Cardiac muscle cell (in vitro differentiated cells and primary cell): ENCODE measurements at places on chromosomes 1 and 21.

GRCh38 chr1:185821612-185822385, 87.6 kb downstream of the HMCN1 start:
- DNase-seq = no peak

DNA sequence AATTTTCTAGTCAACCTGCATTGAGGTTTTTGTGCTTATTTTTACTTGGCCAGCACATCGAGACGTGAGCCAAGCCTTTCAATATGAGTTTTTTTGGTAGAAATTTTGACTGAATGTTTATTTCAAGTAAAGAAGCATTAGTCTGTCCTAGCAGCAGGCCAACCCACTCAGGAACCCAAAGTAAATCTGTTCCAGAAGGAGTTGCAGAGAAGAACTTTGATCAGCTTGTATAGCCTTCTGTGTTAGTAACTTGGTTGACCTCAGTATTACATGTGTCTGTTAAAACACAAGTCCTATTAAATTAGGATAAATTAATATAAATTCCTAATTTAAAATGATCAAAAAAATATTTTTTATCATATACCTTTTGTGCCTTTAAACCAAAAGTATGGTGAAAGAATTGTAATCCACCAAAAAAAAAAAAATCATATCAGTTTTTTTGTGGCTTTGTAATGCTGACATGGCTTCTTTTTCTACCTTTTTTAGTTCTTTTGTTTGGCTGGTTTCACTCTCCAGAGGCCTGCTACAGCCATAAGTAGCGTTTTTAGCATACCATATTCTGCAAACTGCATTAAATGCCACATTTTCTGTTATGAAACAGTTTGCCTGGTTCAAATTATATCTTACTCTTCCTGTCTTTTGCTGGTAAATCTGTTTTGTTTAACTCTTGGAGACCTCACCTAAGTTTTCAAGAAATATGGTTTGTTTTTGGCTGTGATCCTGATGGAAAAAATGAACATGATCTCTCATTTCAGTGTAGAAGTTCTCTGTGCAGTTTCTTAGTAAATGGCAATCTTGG, 39.5 kb downstream of the ATF6 start:
- DNase-seq = peak; percentile 19

DNA sequence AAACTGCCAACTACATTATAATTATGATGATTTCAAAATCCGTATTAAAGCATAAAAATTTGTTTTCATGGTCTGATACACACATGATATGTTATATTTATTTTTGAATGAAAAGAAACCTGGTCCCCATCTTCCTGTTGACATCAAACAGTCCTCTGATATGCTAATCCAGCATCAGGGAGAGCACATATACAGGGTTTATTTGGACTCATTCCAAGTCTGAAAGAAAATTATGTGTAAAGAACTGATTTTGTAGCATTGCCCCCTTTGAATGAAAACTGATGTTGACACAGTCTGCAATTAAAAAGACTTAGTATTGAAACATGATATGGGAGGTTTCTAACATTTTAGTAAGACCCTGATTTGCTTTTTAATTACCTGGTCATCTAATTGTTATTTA, 119.4 kb downstream of the NEK7 start:
- no peak for DNase-seq

DNA sequence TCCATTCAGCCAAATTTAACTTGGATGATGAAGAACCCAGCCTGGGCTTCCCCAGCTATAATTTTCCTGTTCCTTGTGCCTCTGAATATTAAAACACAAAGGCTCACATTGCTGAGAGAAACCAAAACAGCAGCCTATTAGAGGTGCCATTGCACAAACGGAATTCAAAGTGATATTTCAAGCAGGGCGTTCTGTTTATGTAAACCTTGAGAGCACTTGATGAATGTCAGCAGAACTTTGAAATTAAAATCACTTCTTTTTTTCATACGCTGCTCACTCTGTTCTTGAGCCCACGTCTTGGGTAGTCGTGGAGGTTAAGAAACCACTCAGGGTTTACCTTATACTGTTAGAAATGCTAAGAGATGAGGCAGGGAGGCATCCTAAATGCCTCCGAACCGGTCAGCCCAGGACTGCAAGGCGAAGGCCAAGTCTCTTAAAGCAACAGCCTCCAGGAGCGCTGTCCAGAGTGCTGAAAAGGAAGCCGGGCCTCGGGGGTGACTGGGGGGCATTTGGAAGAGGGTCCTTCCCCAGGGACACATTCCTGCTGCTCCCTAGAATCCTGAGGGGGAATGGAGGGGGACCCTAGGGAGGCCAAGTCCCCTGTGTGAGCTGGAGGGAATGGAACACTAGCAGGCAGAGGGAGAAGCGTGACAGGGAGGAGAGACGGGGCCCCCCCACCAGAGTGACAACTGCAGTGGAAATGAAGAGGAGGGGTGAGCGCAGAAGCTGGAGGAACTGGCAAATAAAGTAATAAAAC, 154.8 kb upstream of the VAMP3 start:
- peak; percentile 90 for DNase-seq

DNA sequence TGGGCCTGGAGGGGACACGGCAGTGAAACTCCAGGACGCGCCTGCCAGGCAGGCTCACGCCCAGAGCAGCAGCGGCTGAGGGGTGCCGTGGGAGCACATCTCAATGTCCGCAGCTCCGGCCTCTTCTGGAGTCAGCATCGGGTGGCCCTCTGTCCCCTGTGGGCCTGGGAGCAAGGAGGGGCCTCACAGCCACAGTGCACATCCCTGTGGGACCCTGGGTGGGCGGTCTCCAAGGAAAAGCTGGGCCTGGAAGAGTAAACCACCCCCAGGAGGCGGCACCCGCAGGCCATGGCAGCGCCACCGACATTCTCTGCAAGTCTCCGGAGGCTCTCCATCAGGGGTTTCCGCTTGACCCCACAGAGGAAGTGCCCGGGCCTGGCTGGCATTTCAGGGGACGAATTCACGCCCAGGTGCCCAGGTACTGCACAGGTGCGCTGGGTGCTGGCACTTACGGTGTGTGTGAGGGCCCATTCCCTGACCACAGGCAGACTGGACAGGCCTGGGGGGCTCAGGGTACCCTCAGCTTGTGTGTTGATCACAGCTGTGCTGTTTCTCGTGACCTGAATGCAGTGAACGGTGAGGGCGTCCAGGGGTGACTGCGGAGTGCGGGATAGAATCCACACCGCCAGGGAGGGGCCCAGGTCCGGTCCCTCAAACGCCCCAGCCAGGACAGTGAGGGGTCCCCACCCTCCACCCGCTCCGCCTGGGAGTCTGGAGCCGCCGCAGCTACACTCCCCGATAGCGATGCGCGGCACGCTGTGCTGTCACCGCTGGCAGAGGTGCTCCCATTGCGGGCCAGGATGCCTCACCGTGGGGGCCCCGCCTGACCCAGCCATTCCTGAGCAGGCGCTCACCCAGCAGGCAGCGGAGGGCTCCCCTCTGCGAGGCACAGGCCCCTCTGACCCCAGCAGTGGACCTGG, 16.6 kb upstream of the RNF223 start:
- no peak for DNase-seq

GRCh38 chr1:35657851-35658250, 16.5 kb upstream of the PSMB2 start:
- DNase-seq = no peak

DNA sequence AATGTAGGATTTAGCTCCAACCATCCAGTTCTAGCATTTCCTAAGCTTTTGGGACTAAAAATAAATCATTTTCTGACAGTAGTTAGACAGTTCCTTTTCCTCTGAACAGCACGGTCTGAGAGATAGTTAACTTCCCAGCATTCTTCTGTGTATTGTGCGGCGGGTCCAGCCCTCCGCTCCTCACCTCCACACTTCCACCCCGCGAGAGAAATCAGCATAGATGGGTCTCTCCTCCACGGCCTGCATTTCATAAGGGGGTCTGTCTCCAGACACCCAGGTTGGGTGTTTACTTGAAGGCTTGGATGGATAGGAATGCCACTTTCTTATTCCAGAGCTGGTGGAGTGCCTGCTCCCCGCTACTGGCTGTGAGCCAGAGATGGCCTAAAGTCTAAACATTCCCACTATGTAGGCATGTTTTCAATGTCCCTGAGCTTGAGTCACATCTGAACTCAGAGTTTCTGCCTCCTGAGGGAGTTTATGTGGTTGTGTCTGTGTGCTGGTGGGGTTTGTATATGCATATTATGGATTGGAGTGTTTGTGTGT, 38.0 kb upstream of the PPP2R5A start:
- DNase-seq = peak; percentile 50

DNA sequence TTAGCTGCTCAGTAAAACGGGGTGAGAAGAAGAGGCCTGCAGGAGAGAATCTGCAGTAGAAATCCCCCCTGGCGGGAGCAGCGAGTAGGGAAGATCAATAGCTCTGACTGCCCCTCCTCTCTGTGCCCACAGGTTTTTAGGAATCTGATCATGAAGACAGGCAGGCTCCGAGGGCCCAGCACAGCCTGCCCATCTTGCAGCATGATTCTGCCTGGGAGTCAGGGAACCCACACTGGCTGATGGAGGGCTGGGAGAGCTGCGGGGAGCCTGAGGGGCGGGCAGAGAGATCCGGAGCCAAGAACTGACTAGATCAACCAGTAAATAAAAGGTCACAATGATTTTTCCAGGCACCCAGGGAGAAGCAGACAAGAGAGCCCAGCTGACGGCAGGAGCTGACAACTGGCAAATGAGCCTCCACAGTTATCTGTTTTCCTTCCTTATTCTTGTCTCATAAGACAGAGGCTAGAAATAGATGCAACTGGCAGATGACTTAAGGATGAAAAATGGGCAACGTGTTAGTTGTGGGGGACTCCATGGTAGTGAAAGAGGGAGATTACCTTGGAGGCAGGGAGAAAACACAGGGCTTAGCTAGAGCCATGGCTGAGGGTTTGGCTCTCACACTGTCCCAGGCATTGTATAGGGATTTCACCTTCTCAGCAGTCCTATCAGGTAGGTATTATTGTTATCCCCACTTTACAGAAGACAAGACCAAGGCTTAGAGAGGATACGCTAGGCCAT, 116.2 kb downstream of the PLXNA2 start:
- no peak for DNase-seq

DNA sequence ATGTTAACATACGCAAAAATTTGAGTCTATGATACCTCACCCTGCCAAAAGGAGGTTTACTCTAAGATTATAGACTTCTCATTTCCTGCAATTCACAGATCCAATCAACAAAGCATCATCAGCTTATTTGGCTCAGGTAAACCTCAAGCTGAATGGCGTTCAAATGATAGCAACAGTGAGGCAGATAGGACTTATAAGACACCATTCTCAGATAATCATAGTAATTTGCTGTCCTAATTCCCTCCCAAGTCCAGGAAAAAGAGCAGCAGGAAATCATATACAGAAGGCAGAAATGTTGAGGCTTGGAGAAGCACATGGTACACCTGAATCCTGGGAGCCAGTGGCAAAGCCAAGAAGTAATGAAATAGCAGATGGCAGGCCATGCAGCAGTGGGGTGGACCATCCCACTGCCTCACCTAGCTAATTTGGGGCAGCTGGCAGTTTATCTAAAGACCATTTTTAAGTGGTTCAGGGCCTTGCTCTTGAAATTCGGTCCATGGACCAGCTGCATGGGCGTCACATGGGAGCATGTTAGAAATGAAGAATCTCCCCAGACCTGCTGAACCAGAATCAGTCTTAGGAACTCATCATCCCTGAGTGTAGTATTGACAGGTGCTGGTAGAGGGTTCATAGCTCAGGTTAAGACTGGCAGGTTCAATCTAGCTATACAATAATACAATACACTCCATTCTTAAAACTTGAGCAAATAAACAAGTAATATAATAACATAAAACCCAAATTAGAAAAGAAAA, 57.7 kb downstream of the ASTN1 start:
- no peak for DNase-seq

- peak; percentile 65 for DNase-seq
Observed at GRCh38 chr1:20640183-20640597, 6.9 kb downstream of the PINK1 start.

- no peak for DNase-seq
Observed at GRCh38 chr1:233869680-233870079, 34.8 kb upstream of the SLC35F3 start.

DNA sequence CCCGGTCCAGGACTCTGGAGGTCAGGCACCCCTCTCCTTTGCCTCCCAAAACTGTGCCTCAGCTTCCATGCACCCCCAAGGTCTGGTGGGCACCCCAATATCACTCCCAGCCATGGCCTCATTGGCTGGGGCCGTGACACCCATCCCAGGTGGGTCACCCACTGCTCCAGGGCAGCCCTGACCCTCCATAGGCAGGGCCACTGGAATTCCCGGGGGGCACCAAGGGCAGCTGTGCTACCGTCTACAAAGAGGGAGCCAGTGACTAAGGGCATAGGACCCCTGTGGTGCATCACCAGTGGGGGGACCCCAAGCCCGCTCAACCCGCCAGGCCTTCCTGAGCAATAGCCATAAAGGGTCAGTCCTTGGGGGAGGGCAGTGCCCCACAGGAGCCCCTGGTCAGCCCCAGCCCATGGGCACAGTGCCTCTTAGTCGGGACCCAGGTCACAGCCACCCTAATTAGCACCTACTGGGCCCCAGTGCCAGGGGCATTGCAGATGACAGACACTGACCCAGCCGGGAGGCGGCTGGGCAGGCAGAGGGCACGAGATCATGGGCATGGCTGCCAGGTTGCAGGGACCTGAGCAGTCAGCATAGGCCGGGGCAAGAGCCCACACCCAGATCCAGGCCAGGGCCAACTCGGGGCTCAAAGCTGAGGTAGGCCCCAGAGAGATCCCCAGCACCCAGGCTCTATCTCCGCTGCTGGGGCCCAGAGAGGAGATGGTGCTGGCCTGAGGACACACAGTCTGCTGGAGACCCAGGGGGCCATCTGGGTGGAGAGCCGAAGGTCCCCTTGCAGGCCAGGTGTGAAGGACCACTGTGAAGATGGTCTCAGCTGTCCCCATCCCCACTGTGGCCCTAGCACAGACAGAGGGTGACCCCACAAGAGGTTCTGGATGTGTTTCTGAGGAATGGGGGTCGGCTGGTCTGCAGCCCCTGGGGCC, 19.0 kb upstream of the ARF1 start:
- no peak for DNase-seq

DNA sequence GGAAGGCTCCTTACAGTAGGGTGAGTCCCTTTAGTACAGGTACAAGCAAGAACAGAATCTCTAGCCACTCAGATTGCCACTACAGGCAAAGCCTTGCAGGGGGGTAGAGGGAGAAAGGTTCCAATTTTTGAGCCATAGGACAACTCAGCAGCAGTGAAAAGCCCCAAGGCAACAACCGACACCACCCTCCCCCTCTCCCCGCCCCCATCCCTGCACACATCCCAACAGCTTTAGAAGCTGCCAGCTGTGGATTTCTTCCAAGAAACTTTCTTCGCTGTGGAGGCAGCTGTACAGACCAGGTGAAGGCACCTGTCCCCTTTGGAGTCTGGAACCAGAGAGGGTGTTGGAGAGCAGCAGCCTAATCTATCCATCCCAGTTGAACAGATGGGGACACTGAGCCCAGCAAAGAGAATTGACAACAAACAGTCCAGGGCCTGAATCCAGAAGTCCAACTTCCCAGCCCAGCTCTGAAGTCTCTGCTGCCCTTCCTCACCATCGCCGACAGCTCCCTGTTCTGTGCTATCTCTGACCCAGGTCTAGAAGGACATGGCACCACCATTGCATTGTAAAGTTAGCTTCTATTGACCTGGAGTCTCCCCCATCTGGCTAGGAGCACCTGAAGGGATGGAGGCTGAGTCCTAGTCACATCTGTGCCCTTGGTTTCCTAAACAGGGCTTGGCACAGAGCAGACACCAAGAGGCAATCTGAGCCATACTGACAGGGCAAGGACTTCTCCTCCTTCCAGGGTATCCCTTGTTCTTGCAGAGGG, 2.2 kb downstream of the TENT5B start:
- no peak for DNase-seq

GRCh38 chr1:61282387-61282786, 200.0 kb downstream of the NFIA start:
- DNase-seq = peak; percentile 36
